ENCODE measurements at places on chromosomes 2 and 18.

DNA sequence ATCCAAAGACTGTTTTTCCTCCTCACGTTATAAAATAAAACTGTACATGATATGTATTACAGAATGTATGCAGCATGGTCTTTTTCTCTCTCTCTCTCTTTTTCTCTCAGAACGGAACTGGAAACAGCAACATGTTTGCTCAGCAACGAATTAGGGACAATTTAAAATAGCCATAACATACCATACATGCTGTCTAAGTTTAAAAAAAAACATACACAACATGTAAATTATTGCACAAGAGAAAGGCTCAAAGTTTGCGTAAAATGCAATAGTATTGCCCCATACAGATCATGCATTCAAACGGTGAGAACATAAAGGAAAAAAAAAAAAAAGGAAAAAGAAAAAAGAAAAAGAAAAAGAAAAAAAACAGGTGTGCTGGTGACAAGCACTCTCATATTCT is 93.6 kb downstream of the BCL11A start:
- peak; percentile 44 for DNase-seq

- peak; percentile 58 for DNase-seq
Measured at GRCh38 chr2:141554810-141555209, 576.0 kb downstream of the LRP1B start.

DNA sequence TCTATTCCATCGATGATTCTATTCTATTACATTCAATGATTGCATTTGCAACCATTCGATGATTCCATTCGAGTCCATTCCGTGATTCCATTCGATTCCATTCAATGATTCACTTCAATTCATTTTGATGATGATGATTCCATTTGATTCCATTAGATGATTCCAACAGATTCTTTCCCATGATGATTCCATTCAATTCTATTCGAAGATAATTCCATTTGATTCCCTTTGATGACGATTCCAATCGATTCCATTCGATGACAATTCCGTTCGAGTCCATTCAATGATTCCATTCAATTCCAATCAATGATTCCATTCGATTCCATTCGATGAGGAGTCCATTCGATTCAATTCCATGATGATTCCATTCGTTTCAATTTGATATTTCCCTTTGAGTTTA is 1088.8 kb downstream of the RPIA start:
- no peak for DNase-seq

DNA sequence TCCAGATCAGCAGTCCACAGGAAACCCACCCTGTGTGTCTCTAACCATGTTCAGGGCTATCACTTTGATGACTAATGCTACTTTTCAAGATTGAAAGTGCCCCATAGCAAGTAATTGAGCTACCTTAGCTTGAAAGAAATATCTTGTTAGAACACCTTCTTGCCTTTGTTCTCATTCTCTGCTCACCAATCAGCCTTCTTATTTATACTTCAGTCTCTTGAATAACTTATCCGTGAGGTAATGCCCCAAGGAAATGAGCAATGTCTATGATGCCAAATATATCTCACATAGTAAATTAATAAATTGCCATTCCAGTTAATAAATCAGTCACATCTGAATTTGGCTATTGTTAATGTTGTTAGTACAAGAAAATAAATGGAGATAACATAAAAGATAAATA is 141.6 kb downstream of the WDPCP start:
- DNase-seq: no peak

- DNase-seq: no peak
Measured at GRCh38 chr2:119760956-119761275, 1.2 kb downstream of the PTPN4 start.

GRCh38 chr2:160367887-160368286 is 125.7 kb downstream of the RBMS1 start:
- peak; percentile 79 for DNase-seq

GRCh38 chr2:234193977-234194563 is 143.6 kb downstream of the SPP2 start:
- no peak for DNase-seq

GRCh38 chr2:207819021-207819797 is 49.5 kb upstream of the FZD5 start:
- no peak for DNase-seq

GRCh38 chr2:47309952-47310800 is 92.8 kb upstream of the MSH2 start:
- DNase-seq: peak; percentile 65

DNA sequence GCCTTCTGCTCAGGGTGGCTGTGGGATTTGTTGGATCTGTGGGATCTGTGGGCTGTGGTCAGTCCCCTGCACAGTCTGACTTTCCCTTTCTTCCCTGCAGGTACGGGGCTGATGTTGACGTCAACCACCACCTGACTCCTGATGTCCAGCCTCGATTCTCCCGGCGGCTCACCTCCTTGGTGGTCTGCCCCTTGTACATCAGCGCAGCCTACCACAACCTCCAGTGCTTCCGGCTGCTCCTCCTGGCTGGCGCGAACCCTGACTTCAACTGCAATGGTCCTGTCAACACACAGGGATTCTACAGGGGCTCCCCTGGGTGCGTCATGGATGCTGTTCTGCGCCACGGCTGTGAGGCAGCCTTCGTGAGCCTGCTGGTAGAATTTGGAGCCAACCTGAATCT is 17.5 kb downstream of the ASB1 start:
- no peak for DNase-seq

DNA sequence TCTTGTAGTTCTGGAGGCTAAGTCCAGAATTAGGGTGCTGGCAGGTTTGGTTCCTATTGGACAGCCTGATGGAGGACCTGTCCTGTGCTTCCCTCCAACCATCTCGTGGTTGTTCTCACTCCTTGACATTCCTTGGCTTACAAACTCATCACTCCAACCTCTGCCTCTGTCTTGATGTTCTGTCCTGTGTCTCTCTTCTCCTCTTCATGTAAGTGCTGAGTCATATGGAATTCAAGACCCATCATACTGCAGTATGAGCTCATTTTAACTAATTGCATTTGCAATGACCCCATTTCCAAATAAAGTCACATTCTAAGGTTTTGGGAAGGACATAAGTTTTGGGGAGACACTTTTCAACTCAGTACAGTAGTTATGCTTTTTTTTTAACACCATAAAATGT is 374.7 kb downstream of the TRIB2 start:
- no peak for DNase-seq

- DNase-seq: no peak
Measured at GRCh38 chr18:25457126-25457525, 105.2 kb upstream of the ZNF521 start.

DNA sequence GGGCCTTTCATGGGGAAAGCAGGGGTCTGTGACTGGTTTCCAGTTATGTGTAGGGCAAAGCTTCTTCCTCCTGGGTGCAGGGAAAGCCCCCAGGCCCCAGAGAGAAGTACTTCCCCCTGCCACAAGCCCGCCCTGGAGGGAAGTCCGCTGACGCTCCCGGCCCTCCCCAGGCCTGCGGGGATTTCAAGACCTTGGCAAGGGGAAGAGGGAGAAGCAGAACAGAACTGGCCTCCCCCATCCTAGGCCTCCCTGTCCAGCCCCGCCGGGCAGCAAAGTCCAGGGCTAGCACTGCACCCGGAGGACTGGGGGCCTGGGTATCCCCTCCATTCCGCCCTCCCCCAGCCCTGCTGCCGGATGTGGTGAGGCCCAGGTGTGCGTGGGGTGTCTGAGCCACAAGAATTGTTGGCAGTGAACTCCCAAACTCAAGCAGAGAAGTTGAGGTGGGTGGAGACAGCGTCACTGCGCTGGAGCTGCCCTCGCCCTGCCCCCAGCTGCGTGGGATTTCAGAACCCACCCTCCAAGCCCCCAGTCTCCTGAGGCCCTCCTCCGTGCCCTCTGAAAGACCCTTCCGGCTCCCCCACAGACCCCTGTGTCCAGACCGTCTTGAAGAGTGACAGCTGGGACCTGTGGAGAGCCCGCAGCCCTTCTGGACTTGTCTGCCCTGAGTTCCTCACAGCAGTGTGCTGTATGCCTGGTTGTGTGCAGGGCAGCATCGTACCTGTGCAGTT is 1.1 kb upstream of the DUSP2 start:
- DNase-seq: peak; percentile 99

GRCh38 chr2:239166201-239166834 is 234.5 kb downstream of the HDAC4 start:
- DNase-seq: no peak

GRCh38 chr2:106156305-106157296 is 37.5 kb downstream of the UXS1 start:
- DNase-seq: no peak

Measured in suppressor macrophage treated with lipopolysaccharide for 1 hour (primary cell).